NCI-H1417 treated with DMSO at 0.1 percent for 48 hours (cell line): ENCODE measurements at places on chromosomes 13 and 19.

GRCh38 chr19:35862528-35862927 lies 5.8 kb downstream of the KIRREL2 start:
- DNase-seq, result no peak

- DNase-seq, result no peak
These were observed 21.3 kb downstream of the VRK3 start for GRCh38 chr19:50003810-50004419.

GRCh38 chr19:33385956-33386355 lies 12.4 kb downstream of the CEBPG start:
- DNase-seq, result no peak

GRCh38 chr19:38838986-38839761 lies 7.6 kb upstream of the ECH1 start:
- DNase-seq, result no peak

- DNase-seq, result no peak
These were observed 363.9 kb upstream of the ZNF507 start for GRCh38 chr19:31981545-31981944.

- no peak for DNase-seq
These were observed 29.1 kb downstream of the NLRP12 start for GRCh38 chr19:53795019-53795418.

- no peak for DNase-seq
These were observed 763.6 kb upstream of the SLITRK6 start for GRCh38 chr13:86562866-86563265.

DNA sequence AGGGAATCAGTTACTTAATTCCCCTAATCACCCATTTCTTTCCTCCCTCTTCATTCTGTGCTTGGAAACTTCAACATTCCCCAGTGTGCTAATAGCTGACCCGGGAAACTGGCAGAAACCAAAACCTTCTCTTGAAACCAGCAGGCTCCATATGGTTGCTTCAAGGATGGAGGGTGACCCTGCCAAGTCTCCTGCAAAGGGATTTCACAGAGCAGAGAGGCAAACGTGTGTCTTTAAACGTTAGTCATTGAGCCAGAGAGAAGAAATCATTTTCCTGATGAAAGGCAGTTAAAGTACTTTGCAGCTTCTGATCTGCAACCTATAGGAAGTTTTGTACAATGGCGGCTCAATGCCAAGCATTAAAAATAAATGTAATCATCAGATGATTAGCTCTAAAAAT lies 220.9 kb downstream of the POU4F1 start:
- DNase-seq, result no peak

DNA sequence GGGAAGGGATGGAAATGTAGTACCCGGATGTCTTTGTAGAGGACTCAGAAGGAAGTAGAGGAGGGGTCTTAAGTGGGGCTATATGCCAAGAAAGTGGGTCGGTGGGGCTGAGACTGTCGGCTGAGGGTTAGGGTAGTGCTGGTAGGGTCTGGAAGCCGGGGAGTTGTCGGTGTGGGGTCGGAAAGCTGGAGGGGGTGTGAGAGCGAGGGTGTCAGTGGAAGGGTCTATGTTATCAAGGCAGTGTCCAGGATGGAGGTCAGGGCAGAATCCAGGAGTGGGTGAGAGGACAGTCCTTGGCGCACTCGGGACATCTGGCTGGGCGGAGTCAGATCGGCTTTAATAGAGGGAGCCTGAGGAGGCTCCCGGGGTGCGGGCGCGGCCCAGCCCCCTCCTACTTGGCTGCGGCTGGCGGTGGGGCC lies 1.7 kb downstream of the HSPB6 start:
- no peak for DNase-seq

- DNase-seq, result no peak
These were observed 19.5 kb downstream of the NUFIP1 start for GRCh38 chr13:44969551-44970484.

DNA sequence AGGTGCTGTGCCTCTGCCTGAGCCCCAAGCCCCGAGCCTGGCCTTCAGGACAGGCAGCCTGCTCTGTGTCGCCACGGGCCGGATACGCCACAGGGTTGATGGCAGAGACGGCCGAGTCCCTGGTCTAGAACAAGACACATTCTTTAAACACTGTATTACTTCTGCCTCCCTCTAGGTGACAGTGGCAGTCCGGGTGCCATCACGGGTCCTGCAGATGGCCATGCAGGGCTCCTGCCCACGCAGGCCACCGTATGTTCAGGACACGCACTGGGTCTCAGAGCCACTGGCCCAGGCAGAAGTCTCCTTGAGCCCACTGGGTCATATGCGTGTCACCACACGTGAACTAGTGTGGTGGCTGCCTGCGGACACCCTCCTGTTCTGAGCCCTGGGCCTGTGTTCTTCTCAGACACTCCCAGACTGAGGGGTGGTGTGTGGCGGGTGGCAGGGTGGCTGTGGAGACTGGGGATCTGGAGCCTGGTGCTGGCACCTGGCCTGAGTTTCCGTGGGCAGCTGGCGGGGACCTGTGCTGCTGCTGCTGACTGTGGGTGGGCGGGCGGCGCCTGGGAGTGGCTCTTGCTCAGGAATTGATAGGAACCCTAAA lies 4.4 kb downstream of the PLEKHJ1 start:
- DNase-seq, result no peak

DNA sequence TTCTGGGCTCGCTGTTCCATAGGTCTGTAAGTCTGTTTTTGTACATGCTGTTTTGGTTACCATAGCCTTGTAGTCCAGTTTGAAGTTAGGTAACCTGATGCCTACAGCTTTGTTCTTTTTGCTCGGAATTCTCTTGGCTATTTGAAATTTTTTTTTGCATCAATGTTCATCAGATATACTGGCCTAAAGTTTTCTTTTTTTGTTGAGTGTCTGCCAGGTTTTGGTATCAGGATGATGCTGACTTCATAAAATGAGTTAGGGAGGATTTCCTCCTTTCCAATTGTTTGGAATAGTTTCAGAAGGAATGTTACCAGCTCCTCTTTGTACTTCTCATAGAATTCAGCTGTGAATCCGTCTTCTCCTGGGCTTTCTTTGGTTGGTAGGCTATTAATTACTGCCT lies 397.8 kb upstream of the HTR2A start:
- no peak for DNase-seq

GRCh38 chr13:76319921-76320320 lies 566.3 kb downstream of the KCTD12 start:
- no peak for DNase-seq

- DNase-seq, result no peak
These were observed 244.7 kb downstream of the COL4A1 start for GRCh38 chr13:110062077-110062776.

GRCh38 chr13:113668491-113668971 lies 1.5 kb downstream of the GRK1 start:
- DNase-seq, result no peak

DNA sequence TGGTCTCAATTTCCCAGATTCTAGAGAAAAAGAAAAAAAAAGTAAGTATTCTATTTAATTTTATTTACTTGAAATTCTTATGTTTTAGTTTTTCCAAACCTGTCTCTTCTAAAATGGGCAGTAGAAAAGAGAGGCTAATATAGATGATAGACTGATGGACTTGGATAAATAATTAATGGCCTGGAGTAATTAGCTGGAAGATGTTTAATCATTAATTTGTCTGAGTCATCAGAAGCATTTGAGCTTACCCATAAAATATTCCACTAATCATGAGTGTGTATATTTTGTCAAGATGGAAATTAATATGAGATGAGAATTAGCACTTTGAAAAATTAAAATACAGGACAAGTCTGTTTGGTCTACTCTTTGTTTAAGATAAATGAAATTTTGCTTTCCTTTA lies 212.1 kb upstream of the MIR17HG start:
- no peak for DNase-seq

DNA sequence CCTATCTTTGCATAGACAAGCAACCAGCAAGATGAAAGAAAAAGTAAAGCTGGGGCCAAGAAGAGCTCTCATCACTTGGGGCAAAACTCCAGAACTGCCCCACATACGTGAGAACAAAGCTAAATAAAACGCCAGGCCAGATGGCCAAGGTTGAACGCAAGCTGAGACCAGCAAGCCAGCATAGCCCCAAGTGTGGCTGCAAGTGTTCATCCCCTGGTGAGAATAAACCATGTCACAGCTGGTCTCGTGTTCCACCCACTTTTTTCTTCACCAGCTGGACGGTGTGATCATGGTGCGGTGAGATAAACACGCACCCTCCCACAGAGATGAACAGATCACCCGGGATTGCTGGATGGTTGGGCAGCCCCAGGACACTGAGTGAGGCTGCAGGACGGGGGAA lies 109.6 kb upstream of the CACNA1A start:
- no peak for DNase-seq

- DNase-seq, result no peak
These were observed at the start of gene ZNF99 for GRCh38 chr19:22783651-22784410. Gene ZNF99, minus strand, starts transcription at chr19:22784151. Its CDS starts 135 bp downstream, at chr19:22784016.
